ENCODE measurements at places on chromosomes 5 and 9.

DNA sequence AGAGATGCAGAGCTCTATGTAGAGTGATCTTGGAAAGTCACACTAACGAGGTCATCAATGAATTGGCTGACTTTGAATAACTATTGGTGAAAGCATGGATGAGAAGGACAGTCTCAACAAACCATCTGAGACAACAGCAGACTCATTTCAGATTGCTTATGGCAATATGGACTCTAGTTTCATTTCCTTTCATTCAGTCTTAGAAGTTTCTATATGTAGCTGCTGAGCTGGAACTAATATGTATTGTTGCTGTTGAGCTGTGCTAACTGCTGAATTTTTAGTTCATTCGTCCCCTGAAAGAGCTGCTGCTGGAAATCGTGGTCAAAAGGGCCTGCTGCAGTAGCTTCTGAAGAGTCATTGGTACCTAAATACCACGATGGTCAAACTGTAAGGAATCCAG, 31.3 kb downstream of the TNFSF15 start:
- DNase-seq: no peak

DNA sequence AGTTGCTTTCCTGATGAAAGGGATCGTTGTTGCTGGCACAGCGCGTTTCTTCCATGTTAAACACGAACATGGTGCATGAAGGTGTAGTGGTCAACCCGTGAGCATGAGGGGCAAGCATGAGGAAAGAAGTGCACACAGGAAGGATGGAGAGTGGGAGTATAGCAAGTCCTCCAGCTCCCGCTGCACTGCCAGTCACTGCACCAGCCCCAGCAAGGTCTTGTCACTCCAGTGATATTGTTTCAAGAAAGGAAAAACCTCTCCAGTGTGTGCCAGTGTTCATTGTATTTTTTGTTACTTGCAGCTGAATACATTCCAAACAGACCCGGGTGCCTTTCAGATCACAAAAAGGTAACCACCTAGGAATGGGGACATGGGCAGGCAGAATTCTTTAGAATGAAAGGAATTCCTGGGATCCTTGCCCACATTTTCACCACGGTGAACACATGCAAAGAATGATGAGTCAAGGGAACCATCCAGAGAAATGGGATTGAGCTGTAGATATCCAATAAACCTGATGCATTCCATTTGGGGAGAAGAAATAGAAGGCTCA, 186.3 kb downstream of the AOPEP start:
- DNase-seq: no peak

DNA sequence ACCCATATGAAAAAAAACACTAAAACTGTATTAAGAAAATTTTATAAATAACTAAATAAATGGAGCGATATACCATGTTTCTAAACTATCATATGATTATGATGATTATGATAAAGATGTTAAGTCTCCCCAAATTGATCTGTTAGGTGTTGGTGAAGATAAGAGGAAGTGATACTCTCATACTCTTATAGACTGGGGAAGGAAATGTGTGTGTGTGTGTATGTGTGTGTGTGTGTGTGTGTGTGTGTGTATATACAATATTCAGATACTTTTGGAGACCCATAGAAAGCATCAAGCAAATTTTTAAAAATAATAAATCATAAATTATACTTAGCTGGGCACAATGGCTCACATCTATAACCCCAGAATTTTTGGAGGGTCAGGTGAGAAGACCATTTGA, 62.9 kb downstream of the TMEM232 start:
- peak; percentile 7 for DNase-seq

DNA sequence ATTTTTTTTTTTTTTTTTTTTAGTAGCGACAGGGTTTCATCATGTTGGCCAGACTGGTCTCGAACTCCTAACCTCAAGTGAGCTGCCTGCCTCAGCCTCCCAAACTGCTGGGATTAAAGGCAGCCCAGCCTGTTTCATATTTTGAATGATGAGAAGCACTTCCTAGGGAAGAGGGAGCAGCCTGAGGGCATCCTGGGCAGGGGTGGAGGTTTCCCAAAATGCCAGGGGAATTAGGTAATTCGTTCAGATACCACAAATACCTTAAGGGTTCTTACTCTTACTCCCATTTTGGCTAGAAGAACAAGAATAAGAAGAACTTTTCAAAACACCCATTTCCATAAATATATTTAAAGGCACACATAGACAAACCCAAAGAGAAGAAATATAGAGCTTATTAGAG, 29.5 kb upstream of the RAPGEF1 start:
- DNase-seq: no peak

DNA sequence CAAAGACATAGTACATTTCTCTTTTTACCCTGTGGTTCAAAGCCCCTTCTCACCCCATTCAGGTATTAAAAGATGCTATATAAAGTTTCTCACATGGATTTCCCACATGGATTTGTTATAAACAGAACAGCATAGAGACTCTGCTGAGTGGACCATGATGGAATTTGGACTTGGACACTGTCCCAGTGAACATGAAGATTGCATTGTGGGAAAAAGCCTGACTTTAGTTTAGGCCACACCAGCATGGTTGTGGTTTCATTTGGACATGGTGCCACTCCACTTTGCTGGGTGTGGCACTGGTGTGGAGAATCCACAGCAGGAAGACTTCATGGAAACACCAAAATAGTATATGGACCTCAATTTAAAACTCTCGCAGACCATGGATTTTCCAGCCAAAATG, 124.6 kb downstream of the ARHGAP26 start:
- DNase-seq: no peak

DNA sequence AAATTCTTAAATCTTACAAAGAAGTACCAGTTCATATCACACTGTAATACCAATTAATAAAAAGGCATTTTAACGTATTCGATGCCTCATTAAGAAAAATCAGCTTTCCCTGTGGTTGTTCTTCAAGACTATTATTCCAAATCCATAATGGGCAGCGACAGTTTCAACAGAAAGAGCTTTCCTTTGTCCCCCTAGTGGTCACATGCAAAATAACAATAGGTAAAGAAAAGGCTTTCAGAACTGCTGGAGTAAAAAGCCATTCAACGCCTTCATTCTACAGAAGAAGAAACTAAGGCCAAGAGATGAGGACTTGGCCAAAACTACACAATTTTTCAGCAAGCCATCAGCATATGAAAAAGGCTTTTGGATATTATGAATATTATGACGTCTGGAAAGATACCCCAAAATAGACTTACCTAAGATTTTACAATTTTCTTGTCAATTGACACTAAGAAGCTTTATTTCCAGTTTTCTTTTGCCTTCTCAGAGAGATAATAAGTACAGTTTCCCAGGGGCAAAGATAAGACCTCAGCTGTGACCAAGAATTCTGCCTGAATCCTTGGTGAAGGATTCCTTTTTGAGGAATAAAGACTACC, 6.7 kb upstream of the CDH6 start:
- DNase-seq: no peak

DNA sequence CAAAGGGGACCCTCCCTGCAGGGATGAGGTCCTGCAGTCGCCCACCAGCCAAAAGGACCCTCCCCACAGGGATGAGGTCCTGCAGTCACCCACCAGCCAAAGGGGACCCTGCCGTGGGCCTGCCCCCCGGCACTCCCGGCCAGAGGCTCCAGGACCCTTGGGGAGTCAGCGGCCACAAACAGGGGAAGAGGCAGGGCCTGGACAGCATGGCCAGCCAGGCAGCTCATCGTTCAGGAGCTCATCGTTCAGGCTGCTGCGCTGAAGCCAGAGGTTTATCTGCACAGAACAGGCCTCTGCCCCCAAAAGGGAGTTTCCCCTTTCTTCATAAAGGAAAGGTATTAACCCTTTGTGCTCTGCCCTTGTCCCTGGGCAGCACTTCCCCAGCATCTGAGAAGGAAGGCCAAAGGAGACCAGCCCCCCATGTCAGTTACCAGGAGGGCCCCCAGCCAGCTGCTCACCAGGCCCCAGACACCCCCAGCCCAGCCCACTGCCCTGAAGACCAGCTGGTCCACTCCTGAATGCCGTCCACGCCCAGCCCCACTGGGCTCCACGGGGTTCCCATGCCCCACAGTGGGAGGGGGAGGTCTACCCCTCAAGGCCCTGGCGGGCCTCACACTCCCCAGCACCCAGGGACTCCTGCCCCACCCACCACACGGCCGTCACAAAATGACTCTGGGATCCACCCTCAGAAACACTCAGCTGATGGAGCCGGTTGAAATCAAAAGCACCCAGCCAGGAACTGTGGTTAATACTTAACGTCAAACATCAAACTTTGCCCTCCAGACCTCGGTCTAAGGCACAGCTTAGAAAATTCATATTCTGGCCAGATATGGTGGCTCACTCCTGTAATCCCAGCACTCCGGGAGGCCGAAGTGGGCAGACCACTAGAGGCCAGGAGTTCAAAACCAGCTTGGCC, 6.3 kb downstream of the SLC12A7 start:
- peak; percentile 72 for DNase-seq
